ENCODE measurements at places on chromosomes 6 and 20.
A peak's percentile ranks its signal among the peaks of the same experiment; 100 is the strongest.

DNA sequence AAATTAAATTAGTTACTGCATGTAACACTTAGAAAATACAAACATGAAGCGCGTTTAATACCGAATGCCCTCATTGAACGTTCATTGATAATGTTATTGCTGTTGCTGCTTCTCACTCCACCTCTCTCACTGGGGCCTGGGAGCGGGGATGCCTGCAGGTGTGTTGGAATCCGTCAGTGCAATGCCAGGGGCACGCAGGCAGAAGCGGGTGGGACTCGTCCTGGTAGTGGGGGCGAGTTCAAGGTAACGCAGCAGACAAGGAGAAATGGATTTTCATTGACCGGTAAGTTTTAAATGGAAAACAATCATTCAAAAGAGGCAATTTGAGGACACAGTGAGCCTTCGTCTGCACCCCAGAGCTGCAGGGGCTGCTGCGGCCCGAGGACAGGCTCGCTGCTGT is 71.2 kb upstream of the AFDN start:
- no peak for DNase-seq

- DNase-seq = no peak
Measured at GRCh38 chr20:10603971-10604864, 69.6 kb downstream of the JAG1 start.

DNA sequence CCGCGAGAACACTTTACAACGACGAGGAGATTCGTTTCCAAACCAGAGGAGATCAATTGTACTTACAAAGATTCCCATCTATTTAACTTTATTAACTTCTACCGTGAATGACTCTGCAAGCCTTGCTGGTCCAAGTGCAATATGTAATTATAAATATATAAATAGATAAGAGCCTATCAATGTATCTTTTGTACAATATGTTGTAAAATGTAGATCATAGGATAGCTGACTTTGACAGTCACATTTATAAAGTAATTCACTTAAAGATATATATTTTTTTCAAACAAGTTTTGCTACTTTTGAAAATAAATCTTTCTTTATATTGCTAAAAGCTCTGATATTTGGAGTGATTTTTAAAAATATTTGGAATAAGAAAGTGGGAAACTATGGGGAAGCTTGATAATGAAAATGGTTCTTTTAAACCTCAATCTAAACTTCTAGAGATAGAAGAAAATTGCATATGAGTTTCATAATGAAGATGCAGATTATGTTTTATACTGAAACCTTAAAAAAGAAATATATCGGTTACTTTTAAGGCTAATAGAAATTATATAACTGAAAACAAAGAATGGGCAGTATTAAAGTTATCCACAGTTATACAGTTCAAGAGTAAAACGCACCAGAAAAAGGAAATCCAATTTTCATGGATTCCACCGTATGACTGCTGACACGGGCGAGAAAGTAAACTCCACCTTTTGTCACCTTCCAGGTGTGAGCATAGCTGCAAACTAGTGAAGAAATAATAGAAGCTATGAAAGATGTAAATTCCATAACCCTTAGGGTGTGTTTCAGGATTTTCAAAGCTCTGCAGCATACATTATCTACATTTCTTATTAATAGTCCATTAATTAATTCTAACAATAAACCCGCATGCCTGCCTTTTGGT is 3.3 kb downstream of the TCF21 start:
- no peak for DNase-seq

DNA sequence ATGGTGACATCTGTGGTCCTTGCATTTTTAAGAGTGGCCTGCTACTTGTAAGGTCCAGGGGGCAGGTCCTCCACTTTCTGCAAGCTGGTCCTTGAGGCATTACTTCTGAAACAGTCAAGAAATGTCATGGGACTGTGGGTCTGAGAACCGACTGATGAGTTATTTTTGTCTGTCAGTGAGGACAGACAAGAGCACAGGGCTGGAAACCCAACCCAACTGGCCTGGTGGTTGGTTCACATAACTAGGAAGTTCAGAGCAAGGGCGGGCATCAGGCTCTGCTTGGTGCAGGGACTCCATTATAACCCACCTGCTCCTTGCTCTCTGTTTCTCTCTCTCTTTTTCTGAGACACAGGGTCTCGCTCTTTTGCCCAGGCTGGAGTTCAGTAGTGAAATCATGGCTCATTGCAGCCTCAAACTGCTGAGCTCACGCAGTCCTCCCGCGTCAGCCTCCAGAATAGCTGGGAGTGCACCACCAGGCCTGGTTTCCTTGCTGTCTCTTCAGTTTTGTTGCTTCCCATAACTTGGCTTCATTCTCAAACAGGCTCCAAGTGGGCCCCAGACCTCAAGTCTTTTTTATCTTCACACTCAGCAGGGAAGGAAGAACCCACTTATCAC is 9.2 kb downstream of the CST3 start:
- DNase-seq = no peak

DNA sequence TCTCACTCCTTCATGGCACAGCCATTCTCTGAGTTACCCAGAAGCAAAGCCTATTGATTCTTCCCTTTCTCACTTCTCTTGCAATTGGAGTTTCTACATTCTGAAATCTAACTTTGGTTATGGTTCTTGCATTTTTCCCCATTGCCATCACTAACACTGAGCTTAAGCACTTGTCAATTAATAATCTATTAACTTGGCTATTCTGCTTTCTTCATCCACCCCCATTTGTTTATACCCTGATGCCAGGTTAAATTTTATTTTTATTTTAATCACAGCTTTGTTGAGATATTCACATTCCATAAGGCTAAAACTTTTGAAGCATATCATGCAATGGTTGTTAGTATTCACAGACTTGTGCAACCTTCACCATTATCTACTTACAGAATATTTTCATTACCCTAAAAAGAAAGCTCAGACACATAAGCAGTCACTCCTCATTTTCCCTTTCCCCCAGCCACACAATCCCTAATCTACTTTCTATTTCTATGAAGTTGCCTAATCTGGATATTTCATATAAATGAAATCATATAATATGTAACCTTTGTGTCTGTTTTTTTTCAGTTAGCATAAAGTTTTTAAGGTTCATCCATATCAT is 222.3 kb downstream of the UBE3D start:
- DNase-seq = no peak

DNA sequence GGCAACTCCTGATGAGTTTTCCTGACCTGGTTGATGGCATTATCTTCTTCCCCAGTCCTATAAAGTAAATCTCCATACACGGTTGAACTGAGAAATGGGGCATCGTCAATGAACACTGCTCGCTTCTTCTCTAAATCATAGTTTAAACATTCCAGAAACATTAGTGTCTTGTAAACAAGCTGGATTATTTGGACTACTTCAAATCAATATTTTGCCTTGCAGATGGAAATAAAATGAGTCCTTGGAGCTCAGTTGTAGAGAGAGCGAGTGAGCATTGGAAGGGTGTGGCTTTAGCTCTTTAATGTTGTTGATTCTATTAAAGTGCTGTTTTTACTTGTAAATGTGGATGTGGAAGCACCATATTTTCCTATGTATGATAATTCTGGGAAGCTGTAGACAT is 18.4 kb downstream of the C6orf89 start:
- no peak for DNase-seq

- peak; percentile 36 for DNase-seq
Measured at GRCh38 chr6:109373762-109374161, 8.5 kb downstream of the CD164 start.

DNA sequence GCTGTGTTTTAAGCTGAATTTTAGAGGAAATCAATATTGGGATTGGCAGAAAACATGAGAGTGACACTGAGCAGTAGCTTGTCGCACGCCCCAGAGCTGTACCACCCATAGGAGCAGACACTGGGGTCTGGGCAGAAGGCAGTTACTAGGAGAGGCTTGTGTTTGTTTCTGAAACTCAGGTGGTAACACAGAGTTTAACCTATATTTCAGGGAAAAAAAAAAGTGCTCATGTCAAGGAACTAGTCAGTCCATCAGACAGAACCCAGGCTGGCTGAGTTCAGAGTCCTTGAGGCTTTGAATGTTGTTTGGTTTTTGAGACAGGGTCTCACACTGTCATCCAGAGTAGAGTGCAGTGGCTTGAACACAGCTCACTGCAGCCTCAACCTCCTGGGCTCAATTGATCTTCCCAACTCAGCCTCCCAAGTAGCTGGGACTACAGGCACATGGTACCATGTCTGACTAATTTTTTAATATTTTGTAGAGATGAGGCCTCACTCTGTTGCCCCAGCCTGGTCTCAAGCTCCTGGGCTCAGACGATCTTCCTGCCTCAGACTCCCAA is 6.6 kb downstream of the SLC22A1 start:
- no peak for DNase-seq

DNA sequence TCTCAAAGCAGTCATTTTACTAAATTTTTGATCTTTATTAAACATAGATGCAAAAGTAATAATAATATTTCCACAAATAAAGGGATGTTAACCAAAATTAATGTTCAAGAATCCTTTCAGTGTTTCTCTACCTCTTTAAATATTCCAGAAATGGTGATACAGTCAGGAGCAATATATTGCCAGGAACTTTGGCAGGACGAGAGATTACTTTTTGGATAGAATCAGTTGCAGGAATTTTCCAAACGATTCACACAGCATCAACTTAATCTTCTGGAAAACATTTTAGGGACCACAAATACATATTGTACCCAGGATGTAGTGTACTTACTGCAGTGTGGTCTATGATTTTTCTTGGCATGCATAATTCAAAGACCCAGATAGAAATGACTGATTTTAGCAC is 125.7 kb downstream of the LAMA2 start:
- no peak for DNase-seq

DNA sequence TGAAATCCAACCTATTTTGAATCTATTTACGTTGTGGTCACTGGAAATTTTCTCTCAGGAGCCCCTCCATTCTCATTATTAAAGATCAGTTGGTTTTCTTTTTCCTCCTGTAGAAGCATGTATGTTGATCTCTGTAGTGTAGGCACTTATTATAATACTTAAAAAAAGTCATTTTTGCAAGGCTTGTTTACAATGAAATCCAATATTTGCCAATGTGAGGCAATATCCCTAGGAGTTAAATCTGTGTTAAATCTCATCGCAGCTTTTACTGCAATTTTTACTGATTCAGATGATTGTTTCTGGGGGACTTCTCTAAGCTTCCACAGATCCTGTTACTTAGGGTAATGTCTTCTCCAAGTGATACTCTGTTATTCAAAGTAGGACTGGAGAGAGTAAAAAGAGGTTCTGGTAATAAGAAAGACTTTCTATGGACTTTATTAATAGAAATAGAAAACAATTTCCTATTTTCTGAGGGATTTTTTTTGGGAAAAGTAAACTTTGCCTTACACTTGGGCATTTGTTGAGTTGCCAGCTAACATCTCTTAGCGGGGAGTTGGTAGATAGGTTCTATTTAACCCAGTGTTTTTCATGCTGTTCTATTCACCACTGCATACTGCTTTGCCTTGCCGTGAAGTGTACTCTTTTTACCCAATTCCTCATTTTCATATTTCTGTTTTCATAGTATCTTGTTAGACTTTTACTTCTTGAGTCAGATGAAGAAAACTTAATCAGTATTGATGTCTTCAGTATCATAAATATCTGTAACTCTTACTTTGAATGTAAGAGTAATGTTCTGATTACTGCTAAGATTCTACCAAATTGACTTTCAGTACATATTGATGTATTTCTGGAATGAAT is 48.6 kb downstream of the CDKAL1 start:
- DNase-seq = no peak

DNA sequence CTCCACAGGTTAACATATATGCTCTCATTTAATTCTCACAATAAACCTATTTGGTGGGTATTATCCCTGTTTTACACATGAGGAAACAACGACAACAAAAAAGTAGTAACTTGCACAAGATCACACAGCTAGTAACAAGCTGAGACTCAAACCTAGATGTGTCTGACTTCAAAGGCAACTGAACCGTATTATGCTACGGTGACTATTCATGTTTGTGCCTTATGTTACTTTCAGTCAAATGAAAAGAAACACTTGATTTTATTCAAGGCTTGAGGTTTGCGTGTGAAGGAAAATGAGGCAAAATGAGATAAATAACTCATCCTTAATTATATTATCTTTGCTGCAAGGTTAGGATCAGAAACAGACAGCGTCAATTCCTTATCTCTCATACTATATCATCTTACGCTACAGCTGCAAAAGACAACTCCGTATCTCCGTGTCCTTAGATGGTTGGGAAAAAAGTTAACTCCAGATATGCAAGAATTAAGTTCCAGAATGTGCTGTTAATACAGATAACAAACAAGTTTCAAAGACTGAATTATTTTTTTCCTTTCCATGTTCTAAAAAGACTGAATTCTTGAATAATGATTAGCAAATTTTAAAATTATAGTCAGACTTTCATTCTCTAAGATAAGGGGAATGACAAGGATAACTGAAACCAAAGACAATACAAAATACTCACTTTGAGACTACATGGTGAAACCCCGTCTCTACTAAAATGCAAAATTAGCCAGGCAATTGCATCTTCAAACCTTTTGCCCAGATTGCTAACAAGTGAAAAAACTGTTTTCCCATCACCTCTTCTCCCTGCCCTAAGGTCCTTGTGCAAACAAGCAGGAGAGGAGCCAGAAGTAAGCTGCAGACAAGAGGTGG is 27.8 kb downstream of the STAU1 start:
- no peak for DNase-seq

- no peak for DNase-seq
Measured at GRCh38 chr20:64254156-64254555, 1.4 kb upstream of the PCMTD2 start.

GRCh38 chr20:46350986-46351267 is 42.6 kb upstream of the CDH22 start:
- no peak for DNase-seq

DNA sequence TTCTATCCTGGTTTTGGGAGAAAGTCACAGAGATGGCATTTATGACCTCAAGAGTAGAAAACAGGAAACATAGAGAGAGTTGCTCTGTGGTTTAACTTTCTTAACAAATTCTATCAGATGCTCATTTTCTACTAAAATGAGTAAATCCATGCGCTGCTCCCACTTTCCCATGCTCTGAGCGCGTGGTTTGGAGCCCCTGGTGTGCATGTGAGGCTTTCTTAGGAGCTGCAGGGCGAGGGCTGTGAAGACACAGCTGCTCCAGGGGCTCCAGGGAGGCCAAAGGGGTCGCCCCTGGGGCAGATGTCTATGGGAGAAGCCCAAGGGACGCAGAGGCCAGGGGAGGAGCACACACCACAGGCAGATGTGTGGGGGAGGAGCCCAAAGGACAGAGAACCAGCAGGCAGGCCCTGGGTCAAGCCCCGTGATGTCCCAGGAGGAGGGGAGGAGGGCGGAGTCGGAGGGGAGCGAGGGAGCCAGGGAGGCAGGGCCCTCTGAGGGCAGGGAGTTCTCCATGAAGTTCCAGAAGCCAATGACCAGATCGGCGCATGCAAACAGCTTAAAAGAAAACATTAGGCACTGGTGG is 122.9 kb downstream of the IRF4 start:
- no peak for DNase-seq

Data from stimulated activated CD4-positive, alpha-beta T cell treated with anti-CD3 and anti-CD28 coated beads, TNF-alpha, amount 100 ng/mL, for 48 hours (primary cell).